ENCODE measurements at places on chromosomes 7 and 10.

DNA sequence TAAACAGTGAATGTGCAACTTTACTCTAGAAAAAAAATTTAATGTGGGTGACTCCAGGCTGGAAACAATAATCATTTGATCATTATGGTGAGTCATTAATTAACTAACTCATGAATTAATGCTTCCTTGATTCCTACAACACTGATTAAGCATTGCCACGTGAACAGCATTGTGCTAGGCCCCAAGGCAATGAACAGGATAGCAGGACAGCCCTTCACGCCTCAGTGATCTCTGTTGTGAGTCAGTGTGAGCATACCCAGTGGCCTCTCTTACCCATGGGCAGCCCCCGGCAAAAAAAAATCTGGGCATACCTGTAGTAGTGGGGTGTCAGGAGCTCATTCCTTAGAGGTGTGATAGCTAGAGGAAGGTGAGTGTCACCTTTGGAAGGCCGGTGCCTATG, 76.0 kb downstream of the DENND2A start:
- no peak for DNase-seq

DNA sequence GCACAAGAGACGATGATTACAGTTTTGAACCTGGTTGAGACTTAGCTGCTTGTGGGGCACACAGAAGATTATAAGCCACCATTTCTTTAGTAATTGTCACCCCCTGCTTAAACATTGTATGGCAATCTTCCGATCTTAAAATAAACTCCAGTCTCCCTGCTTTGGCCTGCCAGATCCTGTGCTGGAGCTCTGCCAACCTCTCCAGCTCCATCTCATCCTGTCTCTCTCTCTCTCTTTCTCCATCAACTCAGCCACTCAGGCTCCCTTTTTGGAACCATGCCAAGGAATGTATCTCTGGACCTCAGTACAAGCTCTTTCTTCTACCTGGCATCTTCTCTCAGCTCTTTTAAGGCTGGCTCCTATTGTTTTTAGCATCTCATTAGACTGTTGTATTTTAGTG, 1053.2 kb downstream of the REEP3 start:
- peak; percentile 45 for DNase-seq

- no peak for DNase-seq
Measured at GRCh38 chr10:11322698-11323097, 288.8 kb downstream of the USP6NL start.

GRCh38 chr7:76149847-76150691, 51.6 kb upstream of the SRRM3 start:
- DNase-seq: no peak

DNA sequence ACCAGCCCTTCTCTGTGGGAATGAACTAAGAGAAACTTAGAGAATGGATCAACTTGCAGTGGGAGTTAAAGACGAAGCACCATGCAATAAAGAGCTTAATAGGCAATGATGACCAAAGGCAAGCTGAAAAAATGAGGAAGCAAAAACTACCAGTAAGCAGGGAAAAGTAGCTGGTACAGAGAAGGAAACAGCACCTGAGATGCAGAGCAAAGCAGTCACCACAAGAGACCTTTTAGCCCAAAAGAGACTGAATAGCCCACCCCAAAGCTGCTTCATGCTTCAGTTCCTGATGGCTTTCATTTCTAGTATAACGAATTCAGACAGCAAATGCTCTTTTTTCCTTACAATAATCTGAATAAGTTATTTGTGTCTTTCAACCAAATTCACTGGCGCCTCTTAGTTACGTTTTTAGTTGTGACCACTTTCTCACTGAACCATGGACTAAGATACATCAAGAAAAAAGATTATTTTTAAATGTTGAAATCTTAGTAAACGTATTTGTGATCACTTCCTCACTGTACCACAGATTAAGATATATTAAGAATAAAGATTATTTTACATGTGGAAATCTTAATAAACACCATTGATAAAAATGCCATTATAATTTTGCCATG, 76.0 kb downstream of the USP6NL start:
- no peak for DNase-seq

DNA sequence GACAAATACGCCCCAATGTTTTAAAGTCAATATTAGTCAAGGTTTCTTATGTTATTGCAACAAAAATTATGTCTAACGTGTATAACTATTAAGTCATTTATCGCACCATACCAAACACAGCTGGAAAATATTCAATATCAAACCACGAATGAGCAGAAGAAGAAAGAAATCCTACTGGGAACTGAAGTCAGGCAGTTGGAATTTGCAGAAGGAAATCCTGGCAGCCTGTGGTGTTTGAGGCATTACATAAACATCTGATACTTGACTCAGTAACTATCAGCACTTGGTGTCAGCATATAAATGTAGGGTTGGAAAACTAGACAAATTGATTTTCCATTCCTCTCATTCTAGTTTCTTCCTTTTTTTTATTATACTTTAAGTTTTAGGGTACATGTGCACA, 83.4 kb upstream of the NUPR2 start:
- no peak for DNase-seq

GRCh38 chr7:40646717-40647116, 511.9 kb downstream of the SUGCT start:
- DNase-seq: no peak

- DNase-seq: peak; percentile 22
Measured at GRCh38 chr10:63206997-63207811, 74.1 kb downstream of the NRBF2 start.

- no peak for DNase-seq
Measured at GRCh38 chr10:46019177-46019528, 11.3 kb downstream of the NCOA4 start.

GRCh38 chr7:100093054-100093453, 4.3 kb downstream of the COPS6 start:
- no peak for DNase-seq

DNA sequence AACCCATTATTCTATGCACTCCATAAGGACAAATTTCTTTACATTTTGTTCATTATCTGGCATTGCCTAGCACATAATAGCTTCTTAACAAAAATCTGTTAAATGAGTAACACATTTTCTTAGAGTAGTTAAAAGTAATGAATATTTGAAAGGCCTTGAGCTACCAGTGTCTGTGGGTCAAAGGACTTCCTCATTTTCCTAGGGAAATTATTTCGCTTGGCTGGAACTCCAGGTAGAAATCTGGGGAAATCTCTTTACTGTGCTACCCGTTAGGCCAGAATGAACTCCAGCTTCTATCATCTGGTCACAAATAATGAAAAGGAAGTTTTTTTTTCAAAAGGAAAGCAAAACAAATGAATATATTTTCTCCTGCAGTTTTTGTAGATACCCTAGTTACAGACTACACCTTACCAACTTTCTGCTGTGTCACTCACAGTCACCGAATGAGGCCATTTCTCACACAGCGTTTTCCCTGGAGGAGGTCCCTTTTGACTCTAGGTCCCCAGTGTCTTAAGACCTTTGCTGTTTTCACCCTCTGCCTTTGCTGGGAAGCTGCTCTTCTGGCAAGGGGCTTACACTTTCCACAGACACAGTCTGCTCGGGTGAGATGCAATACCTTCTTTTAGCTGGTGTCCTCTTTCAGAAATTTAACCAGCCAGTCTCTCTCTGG, 1.6 kb downstream of the SAMD9L start:
- DNase-seq: no peak

DNA sequence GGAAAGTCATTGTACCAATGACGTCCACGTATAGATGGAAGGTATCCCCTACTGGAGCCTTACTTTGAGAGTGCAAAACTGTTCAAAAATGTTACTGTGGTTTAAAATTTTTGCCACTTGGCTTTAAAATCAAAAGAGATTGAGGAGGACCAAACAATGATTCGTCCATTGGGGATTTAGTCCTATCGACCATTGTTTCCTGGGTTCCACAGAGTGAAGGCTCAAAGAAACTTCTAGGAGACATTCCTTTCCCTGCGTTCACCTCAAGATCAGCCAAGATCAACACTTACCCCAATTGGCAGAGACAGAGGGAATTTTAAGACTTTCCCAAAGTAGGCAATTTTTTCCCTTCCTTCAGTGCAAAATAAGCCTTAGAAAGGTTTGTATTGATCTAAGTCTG, 152.3 kb downstream of the NEBL start:
- no peak for DNase-seq

DNA sequence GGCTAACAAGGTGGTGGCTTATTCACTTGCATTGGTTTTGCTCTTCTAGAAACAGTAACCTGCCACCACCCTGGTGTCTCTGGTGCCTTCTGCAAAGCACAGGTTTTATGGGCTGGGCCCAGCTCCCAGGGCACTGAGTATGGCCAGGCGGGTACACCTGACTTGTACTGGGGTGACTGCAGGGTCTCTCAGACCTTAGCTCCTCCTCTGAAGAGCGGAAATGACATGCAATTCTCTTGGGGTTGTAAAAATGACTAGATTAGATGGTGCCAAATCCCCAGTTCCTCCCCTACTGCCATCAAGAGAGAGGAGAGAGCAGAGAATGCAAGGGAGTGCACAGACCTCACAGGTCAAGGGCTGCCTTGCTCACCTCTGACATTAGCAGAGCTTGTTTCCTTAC, 14.7 kb downstream of the ESYT2 start:
- DNase-seq: no peak
